ENCODE measurements at places on chromosomes 2 and 18. TPM values are rescaled to one million over a fixed set of nuclear protein-coding genes. Genes with fewer than 3 reads are reported as not detected.

CNPPD1 gene
- 51.6 TPM for total RNA-seq

VSNL1 gene
- total RNA-seq: not detected

DNA sequence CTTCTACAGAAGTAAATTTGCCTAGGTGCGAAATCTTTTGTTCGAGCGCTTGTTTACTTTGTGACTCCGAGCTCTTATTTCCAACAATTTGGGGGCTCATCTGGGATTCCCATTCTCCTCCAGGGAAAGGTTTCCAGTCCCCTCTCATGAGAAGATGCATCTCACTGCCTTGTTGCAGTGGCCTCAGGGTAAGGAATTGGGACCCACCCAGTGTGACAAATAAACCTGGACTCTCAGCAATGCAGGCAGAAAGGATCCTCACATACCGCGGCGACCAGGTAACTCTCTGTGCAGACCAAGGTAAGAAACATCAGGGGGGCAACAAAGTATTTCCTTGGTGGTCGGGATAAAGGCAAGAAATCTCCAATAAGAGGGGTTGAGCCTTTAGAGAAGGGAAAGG is 1169.3 kb downstream of the DSC3 start:
- no peaks in the 10 kb centered on the region for H3K27me3 ChIP-seq
- no peak for DNase-seq
- no peaks in the 10 kb centered on the region for H3K4me1 ChIP-seq
- H3K4me3 ChIP-seq: no peak overlapping the region

DNA sequence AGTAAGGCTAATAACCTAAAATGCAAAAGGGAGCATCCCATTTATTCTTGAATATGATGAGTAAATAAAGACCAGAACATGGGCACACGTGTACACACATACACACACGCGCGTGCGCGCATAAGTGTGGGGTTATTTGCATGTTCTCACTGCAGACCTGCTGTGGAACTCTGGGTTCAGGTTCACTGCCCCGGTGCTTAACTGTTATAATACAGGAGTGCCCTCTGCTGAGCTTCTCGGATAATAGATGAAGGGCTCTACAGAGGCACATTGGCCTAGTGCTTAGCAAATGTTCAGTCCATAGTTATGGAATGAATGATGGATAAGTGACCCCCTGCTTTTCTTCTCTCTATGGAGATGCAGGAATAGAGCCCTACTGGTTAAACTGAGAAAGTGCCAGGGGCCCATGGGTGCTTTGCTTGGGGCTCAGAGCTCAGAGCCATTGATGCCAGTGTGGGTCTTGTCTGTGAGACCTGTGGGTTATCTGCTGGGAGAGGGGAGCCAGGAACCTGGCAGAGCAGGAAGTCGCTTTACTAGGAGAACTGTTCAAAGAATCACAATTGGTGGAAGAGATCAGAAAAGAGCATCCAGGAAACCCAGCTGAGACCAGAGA is 3.6 kb upstream of the ARL4C start:
- no peak overlapping the region for H3K4me3 ChIP-seq
- no peaks in the 10 kb centered on the region for H3K27me3 ChIP-seq
- H3K36me3 ChIP-seq: no peaks in the 10 kb centered on the region

DNA sequence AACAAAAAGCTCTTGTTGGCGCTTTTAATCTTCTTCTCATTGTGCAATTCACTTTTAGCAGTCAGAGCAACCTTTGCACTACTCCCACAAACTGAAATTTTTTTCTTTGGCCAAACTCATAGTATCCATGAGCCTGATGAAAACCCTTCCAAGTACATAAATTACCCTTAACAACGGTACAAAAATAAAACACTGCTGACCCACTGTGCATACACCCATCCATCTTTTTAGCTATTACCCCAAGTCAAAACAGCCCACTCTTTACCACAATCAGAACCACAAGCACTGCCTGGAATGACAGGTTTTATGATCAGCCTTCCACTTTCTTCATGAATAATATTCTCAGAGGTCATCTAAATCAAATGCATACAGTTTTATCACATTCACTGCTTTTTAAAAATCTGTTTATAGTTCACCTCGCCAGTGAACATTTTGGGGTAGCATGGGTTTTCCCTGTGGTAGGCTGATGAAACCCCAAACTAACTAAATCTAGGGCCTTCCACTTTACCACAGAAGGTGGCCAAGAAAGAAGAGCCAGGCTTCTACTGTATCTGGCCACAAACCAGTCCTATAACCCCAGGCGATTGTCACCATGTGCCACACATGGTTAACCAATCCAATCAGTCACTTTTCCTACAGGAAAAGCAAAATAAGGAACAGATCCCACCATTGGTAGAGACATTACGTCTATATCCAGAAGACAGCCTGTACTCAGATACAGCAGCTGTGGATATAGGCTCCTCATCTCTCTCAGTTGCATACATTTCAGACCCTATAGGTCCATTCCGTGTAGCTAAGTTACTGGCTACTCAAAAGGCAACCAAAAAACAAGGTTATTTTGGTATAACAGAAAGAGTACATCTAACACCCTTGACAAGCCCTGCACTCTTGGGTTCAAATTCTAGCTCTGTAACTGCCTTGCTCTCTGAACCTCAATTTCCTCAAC is 171.3 kb downstream of the THADA start:
- peaks cover 9% of the 10 kb centered on the region for H3K36me3 ChIP-seq
- no peak overlapping the region for H3K27ac ChIP-seq
- DNase-seq: no peak
- H3K27me3 ChIP-seq: no peaks in the 10 kb centered on the region
- no peak overlapping the region for H3K4me3 ChIP-seq

- no peak overlapping the region for H3K27ac ChIP-seq
- no peaks in the 10 kb centered on the region for H3K36me3 ChIP-seq
- H3K27me3 ChIP-seq: no peaks in the 10 kb centered on the region
- H3K4me1 ChIP-seq: no peaks in the 10 kb centered on the region
- DNase-seq: no peak
Observed at GRCh38 chr2:228798458-228799207, 472.5 kb downstream of the PID1 start.

DNA sequence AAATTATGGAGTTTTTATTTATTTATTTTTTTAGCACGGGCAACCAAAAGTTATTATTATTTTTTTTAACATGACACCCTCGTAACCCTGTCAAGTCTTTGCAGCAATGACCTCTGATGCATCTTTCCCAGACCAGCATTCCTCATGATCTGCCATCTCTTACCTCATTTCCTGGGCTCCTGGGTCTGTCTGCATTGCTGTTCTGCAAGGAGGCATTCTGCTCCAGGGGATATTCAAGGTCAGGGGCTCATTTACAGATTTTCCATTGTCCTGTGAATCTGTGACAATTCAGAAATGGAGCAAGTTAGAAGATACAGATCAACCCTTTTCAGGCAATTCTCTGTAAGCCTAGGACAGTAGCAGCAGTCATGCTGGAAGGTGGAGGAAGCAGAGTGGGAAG is 43.0 kb downstream of the NGEF start:
- no peaks in the 10 kb centered on the region for H3K4me1 ChIP-seq
- H3K4me3 ChIP-seq: no peak overlapping the region
- H3K27ac ChIP-seq: no peak overlapping the region
- peaks cover 20% of the 10 kb centered on the region for H3K27me3 ChIP-seq

DNA sequence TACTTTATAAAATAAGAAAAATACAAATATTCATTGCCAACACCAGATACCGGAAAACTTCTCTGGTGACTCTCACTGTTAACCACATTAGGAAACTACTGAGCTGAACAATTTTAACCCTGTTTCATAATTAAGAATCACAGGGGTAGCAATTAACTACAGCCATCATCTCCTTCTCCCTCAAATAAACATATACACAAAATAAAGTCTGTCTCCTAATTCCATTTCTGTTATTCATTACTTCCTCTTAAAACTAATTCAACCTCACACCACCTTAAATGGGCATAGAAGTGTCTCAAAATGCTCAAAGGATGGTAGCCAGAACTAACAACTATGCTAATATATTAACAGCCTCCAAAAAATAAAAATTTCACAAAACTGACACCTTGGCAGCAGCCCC is 60.7 kb downstream of the ACVR1 start:
- no peak for DNase-seq
- H3K4me3 ChIP-seq: no peak overlapping the region
- no peaks in the 10 kb centered on the region for H3K4me1 ChIP-seq
- no peak overlapping the region for H3K27ac ChIP-seq
- peaks cover 13% of the 10 kb centered on the region for H3K36me3 ChIP-seq

- no peaks in the 10 kb centered on the region for H3K4me1 ChIP-seq
- H3K27me3 ChIP-seq: no peaks in the 10 kb centered on the region
Observed at GRCh38 chr2:240462073-240462706, 26.7 kb downstream of the GPC1 start.

DNA sequence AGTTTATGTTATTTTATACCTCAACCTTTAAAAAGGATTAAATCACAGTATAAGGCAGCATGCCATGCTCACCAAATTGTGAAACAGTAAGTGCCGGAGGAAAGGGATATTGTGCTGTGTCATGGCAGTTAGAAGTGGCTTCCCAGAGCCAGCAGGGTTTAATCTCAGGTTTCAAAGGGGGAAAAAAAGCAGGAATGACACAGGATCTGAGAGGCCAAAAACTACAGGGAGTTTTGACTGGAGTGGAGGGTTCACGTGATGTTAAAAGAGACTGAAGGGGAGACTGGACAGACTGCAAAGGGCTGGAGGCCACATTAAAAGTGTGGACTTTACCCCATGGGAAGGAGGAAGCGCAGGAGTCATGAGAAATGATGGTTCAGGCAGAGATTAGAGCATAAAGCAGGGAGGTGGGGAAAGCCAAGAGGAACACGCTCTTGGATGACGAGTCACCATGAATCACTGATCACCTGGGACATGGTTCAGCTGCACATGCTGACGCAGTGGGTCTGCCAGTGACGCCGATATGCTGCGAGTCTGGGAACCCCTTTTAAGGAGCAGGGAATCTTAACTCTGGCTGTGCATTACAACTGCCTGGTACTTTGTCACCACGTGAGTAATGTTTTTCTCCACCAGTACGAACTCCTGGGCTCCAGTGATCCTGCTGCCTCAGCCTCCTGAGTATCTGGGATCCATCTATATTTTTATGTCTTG is 6.1 kb downstream of the CHMP1B start:
- no peak overlapping the region for H3K4me3 ChIP-seq
- H3K27ac ChIP-seq: peak overlapping the region; percentile 43
- H3K27me3 ChIP-seq: no peaks in the 10 kb centered on the region
- H3K36me3 ChIP-seq: no peaks in the 10 kb centered on the region

DNA sequence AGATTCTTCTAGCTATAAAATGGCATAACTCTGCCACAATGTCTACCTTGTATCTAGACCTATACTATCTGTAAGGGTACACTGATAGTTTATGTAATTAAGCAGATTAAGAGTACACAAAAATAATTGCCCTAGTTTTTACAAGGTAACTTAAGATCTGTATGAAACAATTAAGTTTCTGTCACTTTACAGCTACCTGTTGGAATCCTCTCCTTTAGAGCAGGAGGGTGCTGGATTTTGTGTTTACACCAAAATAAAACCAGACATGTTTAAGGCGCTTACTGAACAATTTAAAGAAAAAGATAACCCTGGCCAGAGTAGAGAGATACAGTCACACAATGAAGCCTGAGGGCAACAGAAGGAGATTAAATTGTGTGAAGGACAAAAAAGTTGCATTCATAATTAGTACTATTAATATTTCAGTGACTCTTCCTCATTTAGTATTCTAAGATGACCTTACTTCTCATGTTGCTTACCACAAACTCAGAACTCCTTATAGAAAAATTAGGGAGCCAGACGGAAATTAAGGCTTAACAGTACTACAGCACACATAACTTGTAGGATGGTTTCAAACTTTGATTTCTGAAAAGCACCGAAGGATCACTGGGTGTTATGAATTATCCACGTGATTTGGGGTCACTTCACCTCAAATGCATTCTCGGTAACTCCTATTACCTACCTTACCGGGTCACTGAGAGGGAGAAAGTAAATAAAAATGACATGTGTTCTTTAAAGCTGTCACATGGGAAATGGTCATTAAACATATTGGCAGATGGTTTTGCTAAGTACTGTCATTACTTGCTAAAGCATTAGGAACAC is 1.0 kb downstream of the DARS1 start:
- peaks cover 10% of the 10 kb centered on the region for H3K4me1 ChIP-seq
- DNase-seq: peak; percentile 11
- peak overlapping the region; percentile 99 for H3K27ac ChIP-seq
- no peaks in the 10 kb centered on the region for H3K27me3 ChIP-seq
- peak overlapping the region; percentile 94 for H3K4me3 ChIP-seq

DNA sequence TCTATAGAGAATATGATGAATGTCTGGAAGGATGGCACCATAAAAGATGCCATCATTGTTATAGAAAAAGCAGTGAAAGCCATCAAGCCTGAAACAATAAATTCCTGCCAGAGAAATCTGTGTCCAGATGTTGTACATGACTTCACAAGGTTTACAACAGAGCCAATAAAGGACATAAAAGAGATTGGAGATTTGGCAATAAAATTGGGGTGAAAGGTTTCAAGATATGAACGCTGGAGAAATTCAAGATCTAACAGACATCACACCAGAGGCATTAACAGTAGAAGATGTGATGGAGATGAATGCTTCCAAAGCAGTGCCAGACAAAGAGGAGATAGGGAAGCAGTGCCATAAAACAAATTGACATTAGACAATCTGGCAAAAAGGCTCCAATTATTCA is 518.8 kb upstream of the ACVR2A start:
- no peak for DNase-seq
- H3K4me1 ChIP-seq: no peaks in the 10 kb centered on the region
- no peak overlapping the region for H3K4me3 ChIP-seq
- H3K27ac ChIP-seq: no peak overlapping the region

Data from K562 (cell line).